ENCODE measurements at places on chromosomes 13 and 19.

- peak; percentile 14 for DNase-seq
These were observed 245.9 kb downstream of the ITGBL1 start for GRCh38 chr13:101698400-101698799.

GRCh38 chr13:110929104-110929777 is 14.4 kb upstream of the ANKRD10 start:
- DNase-seq, result no peak

DNA sequence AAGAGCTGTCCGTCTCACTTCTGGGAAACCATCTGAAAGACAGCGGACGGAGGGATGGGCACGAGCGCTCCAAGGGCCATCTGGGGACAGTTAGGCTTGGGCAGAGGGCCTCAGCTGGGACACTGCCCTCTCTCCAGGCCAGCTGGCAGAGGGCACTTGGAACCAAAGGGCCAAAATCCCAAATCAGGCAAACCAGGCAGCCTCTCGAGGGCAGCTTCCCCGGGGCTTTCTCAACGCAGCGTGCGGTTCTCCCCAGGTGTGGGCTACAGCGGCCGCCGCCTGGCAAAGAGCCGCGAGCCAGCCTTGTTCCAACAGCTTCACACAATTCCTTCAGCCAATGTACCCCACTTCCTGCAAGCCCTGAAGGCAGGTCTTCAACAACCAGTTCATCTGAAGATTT is 5.0 kb downstream of the MLLT1 start:
- DNase-seq, result no peak

DNA sequence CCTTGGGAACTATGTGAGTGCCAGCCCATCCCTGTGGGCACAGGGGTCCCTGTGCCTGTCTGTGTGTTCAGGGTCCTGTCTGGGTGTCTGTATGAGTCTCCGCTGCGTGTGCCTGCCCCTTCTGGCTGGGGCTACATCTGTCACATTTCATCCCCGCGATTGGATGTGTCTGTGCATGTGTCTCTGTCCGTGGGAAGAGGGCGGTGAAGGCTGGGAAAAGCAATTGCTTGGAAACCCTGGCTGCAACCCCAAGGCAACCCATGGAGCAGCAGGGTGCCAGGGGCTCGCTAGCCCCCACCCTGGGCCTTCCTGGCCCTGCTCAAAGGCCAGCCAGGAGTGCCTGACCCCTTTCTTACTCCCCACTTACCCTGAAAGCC is 1.4 kb downstream of the MAG start:
- no peak for DNase-seq

DNA sequence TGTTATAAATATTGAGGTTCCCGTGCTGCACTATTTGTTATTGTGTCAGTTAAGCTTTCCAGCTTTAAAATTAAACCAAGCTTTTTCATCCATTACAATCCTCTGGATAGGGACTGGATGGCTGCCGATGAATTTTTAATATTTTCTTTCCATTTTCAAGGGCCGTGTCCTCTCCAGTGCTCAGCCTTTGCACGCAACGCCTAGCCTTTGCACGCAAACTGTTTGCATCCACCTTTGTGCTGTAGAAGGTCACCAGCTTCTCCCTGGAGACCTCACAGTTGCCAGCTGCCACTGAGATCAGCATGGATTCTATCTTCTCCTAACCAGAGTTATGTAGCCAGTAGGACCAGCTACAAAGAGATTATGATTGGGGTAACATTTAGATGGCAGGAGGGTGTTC is 240.5 kb downstream of the SLC7A1 start:
- DNase-seq, result no peak

GRCh38 chr19:58304748-58305064 is 471 bp upstream of the ERVK3-1 start:
- no peak for DNase-seq

- no peak for DNase-seq
These were observed 7.1 kb downstream of the YIPF2 start for GRCh38 chr19:10921199-10921909.

GRCh38 chr13:87123987-87124784 is 547.0 kb upstream of the SLITRK5 start:
- peak; percentile 82 for DNase-seq

- DNase-seq, result peak; percentile 29
These were observed 431 bp downstream of the FUT3 start for GRCh38 chr19:5850743-5851293.

GRCh38 chr19:13117176-13117771 is 734 bp upstream of the TRMT1 start:
- no peak for DNase-seq

- no peak for DNase-seq
These were observed 28.2 kb downstream of the FCGBP start for GRCh38 chr19:39906283-39906682.

- no peak for DNase-seq
These were observed 195.6 kb downstream of the GPC5 start for GRCh38 chr13:91594061-91594460.

DNA sequence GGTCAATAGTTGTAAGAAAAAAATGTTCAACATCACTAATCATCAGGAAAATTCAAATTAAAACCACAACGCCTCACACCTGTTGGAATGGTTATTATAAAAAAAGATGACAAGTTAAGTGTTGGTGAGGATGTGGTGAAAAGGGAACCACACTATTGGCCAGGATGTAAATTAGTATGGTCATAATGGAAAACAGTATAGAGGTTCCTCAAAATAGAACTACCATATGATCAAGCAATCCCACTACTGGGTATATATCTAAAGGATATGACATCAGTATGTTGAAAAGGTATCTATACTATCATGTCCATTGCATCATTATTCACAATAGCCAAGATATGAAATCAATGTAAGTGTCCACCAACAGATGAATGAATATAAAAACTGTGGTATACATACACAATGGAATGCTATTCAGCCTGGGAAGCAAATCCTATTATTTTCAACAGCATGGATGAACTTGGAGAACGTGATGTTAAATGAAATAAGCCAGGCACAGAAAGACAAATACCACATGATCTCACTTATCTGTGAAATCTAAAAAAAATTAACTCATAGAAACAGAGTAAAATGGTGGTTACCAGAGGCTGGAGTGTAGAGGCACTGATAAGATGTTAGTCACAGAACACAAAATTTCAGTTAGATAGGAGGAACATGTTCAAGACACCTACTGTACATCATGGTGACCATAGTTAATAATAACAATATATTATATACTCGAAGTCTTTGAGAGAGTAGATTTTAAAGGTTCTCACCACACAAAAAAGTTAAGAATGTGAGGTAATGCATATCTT is 56.6 kb downstream of the TBC1D4 start:
- DNase-seq, result no peak

DNA sequence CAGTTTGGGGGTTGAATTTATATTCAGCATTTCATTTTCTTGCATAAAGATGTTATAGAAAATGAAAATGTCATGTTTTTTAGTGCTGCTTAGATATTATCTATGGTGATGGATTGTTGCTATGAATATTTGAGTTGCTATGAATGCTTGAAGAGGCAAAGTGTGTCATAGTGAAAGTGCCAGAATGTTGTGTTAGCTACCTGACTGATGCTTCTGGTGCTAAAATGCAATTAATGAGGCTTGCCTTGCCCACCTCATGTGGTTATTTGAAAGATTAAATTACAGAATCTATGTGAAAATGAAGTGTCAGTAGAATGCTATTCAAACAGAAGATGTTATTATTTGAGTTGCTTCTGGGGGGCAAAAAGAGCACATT is 62.7 kb upstream of the MYCBP2 start:
- no peak for DNase-seq

DNA sequence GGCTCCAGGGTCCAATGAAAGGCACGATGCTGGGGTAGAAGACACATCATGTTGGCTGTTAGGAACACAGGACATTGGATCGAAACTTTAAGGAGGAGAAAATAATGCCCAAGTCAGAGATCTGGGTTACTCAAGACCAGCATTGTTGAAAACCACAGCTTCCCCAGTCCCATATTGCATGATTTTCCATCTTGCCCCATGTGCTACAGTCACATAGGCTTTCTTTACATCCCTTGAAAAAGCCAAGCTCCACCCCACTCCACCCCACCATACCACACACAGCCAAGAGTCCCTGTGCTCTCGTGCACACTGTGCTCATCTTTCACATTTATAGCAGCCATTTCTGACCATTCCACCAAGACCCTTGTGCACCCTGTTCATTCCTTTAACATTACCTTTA is 636.2 kb downstream of the DIAPH3 start:
- DNase-seq, result no peak

DNA sequence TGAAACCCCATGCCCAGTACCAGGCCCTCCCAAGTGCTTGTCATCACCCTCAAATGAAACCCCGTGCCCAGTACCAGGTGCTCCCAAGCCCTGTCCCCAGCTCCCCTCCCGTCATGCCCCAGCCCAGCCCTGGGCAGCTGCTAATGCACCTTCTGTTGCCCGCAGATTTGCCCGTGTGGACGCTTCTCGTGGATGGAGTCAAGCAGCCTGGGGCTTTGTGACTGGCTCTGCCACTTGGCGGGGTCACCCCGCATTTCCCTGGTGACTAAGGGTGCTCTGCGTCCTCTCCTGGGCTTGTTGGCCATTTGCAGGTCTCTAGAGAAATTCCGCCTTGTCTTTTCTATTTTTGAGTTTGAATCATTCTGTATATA is 82.7 kb downstream of the ATP11A start:
- no peak for DNase-seq

Measured in RWPE1 (cell line).